ENCODE measurements at places on chromosomes 13 and 19.

DNA sequence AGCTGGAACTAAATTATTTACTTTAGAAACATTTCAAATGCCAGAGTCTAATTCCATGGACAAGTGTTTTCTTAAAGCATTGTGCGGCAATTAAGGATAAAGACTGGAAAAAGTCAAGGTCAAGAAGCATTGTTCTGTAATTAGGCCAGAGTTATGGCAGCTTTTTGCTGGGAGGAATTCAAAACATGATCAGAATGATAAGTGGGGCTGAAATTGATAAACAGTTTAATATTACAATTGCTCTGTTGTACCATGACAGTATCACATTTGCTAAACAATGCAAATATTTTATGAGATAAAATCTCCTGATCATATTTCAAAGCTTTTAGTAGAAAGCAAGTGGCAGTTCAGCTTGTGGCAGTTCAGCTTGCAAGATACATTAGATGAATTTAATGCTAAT, 513.7 kb downstream of the GPC6 start:
- no peak for DNase-seq

DNA sequence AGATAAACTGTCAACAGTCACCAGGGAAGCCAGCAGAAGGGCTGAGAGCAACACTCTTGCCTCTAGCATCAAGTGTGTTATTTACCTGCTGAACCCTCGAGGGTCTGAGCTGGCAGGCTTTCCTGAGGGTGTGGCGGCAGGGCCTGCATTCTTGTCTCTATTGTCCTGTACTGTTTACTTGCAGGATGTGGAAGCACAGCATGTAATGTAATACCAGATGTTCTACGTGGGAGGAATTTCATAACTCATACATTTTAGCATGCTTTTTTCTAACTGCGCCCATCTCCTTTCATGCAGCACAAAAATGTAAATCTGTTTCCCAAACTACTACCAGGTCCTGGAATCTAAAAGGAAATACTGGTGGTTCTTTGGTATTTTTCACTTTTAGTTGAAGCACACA, 153.1 kb downstream of the RGCC start:
- DNase-seq = no peak

GRCh38 chr13:30900436-30900835, 5.6 kb upstream of the MEDAG start:
- DNase-seq = no peak

DNA sequence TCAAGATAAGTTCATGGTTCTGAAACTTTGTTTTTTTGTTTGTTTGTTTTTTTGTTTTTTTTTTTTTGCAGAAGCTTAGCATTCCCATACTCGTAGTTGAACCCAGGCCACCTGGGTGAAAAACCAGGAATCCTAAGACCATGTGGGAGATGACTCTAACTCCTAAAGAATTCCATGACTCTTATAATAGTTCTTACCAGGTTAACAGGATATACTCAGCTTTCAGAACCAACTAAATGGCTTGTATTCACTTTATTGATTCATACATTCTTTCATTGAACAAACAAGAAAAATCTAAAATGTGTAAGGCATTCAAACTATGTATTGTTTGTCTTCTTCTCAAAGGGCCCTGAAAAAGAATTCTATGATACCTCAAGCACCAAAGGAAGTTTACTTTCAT, 40.5 kb upstream of the KLF5 start:
- no peak for DNase-seq

GRCh38 chr13:25421612-25422011, 49.8 kb downstream of the ATP8A2 start:
- DNase-seq = no peak

DNA sequence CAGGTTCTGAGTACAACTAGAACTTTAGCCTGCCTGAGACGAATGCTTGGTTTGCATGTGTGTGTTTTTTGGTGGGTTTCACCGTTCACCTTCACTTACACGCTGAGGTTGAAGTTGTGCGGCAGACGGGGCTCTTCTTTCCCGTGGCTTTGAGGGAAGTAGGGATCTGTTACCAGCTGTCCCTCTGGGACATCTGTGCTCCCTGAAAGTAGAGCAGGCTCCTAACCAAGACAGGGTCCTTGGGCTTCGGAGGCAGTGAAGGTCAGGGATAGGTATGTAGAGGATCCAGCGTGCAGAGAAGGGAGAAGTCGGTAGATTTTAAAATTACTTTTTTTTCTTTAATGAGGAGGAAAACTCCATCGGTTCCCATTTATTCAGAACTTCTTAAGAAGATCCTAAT, 48.7 kb downstream of the ZNF536 start:
- no peak for DNase-seq

DNA sequence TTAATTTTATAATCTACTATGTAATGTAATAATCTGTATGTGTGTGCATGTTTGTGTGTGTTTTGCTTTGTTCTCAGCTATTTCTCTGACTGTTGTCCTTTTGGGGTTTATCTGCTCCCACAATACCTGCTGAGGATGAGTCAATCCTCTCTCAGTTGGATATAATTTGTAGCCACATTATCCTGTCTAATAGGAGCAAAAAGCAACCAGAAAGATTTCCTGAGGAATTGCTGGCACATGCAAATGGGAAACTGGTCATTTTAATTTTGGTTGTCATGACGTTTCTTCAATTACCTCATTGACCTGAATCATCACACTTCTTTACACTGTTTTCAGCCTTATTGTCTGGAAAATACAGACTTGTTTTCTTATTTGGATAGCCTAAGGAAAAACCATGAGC, 488.4 kb downstream of the KLF5 start:
- DNase-seq = no peak

GRCh38 chr13:40292108-40292507, 374.3 kb downstream of the FOXO1 start:
- DNase-seq = peak; percentile 65

DNA sequence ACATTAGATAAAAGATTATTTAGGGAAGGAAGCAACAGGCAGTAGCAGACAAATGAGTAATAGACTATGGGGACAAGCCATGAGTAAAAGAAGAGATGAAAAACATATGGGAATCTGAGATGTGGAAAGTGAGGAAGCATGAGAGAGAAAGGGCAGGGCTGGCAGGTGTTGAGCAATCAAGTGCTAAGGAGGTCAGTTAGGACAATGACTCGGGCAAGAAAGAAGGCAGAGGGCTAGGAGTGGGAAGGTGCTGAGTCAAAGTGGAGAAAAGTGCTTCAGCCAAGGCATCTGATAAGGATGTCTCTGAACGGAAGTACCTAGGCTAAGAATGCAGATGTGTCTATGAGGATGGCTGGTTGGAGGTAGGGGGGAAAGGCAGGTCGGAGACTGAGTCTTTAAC, 291.9 kb upstream of the HTR2A start:
- no peak for DNase-seq
